Brain microvascular endothelial cell (primary cell): ENCODE measurements at places on chromosomes 1 and 21.

- DNase-seq, result no peak
These were observed 244.4 kb downstream of the FOXD2 start for GRCh38 chr1:47682198-47682597.

DNA sequence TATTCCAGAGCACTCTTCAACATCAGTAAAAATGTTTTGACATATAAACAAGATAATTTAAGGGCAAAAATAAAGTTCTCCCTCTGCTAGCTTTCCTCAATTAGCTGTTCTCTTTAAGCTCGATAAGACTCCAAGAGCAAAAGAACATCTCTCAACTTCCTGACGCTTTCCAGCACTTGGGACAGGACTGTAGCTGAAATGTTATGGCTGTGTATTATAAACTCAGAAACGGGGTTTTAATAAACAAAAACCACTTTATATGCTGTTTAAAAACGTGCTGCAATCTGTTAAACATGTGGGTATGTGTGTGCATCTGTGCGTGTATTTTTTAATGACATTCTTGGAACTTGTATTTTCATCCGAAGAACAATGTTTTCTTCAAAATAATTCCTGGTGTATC, 71.5 kb upstream of the RGS2 start:
- DNase-seq, result no peak

DNA sequence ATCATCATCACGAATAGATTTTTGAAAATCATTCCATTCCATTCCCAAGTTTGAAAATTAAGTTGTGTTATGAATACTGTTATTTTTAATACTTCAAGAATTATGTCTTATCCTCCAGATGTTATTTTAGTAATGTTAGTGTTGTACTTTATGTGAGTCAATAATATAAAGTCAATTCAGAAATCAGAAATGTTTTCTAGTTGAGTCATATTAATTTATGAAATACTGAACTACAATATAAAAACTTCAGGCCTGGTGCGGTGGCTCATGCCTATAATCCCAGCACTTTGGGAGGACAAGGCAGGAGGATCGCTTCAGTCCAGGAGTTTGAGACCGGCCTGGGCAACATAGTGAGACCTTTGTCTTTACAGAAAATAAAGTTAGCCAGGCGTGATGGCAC, 38.4 kb upstream of the GPR25 start:
- DNase-seq, result peak; percentile 26

DNA sequence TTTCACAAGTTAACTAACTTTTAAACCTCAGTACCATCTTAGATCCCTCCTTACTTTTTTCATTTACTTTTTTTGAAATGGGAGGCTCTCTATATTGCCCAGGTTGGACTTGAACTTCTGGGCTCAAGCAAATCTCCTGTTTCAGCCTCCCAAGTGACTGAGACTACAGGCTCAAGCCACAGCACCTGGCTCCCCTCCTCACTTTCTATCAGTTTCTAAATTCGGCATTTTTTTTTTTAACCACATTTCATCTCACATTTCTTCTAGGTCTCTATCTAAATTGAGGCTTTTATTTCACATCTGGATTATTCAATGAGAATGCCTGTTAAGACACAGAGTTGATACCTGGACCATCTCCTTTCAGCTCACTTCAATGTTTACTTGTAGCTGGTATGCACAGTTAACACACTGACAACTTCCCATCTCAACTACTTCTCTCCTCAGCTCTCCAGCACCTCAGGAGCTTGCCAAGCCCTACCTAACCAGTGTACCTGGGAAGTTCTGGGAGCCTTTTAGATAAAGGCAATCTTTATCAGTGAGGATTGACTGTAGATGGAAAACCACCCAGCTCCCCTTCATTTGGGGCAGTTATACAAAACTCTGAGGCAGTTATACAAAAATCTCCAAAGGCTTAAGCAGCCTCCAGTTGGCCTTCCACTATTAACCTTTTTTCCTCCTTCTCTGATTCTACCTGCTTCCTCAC, 3.4 kb downstream of the USP33 start:
- no peak for DNase-seq

- DNase-seq, result no peak
These were observed 190.2 kb downstream of the CAMTA1 start for GRCh38 chr1:6975331-6976043.
